ENCODE measurements at places on chromosomes 1 and 21.

- H3K27me3 ChIP-seq = peaks cover 8% of the 10 kb centered on the region
- DNase-seq = no peak
Measured at GRCh38 chr1:111776391-111776790, 20.7 kb downstream of the DDX20 start.

GRCh38 chr1:54353959-54354358 lies 52.2 kb downstream of the SSBP3 start:
- H3K36me3 ChIP-seq = peaks cover 22% of the 10 kb centered on the region
- no peak overlapping the region for H3K27ac ChIP-seq
- H3K4me3 ChIP-seq = no peak overlapping the region
- H3K27me3 ChIP-seq = no peaks in the 10 kb centered on the region
- H3K4me1 ChIP-seq = peaks cover 88% of the 10 kb centered on the region
- no peak for DNase-seq

GRCh38 chr1:203408486-203409481 lies 57.9 kb upstream of the FMOD start:
- no peak overlapping the region for H3K4me3 ChIP-seq
- H3K4me1 ChIP-seq = no peaks in the 10 kb centered on the region
- H3K27me3 ChIP-seq = peaks cover 27% of the 10 kb centered on the region
- no peak for DNase-seq
- H3K27ac ChIP-seq = no peak overlapping the region
- no peaks in the 10 kb centered on the region for H3K36me3 ChIP-seq

- H3K27me3 ChIP-seq = peaks cover 2% of the 10 kb centered on the region
- peaks cover 68% of the 10 kb centered on the region for H3K36me3 ChIP-seq
- peak overlapping the region; percentile 51 for H3K4me3 ChIP-seq
- peaks cover 82% of the 10 kb centered on the region for H3K4me1 ChIP-seq
- peak overlapping the region; percentile 64 for H3K27ac ChIP-seq
- DNase-seq = no peak
Measured at GRCh38 chr1:207333009-207333600, 11.6 kb downstream of the CD55 start.

DNA sequence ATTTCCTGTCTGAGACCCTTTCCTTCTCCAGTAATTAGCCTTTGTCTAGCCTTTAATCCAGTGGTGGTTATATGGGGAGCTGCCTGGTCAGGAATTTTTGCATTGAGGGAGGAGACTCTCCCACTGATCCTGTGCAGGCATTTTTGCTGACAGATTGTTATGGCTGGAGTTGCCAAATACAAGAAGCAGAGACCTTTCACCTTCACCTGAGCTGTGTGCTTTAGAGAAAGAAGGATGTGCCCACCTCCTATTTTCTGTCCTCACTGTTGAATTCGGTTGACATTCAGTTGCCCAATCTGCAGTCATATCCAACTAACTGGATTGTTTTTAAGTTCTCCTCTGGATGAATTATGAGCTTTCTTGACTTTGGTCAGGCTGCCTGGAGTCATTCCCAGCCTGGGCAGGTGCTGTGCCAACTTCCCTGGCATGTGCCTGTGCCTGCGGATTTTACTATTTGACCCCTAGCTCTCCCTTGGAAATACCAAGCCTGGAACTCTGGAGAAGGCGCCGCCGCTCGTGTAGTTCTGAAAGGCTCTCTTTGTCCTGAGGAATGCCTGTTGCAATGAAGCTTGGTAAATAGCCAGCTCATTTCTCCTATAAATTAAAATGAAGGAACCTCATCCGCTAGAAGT lies 143.9 kb downstream of the NOS1AP start:
- DNase-seq = no peak
- H3K4me1 ChIP-seq = no peaks in the 10 kb centered on the region
- H3K4me3 ChIP-seq = no peak overlapping the region
- H3K27me3 ChIP-seq = peaks cover 8% of the 10 kb centered on the region

Measured in activated T-helper 1 cell treated with anti-CD3 and anti-CD28 coated beads, Interleukin-12 subunit alpha, Interleukin-12 subunit beta, Interleukin-2, Interleukin-4 antibody, amounts not matched to agents 30 ng/mL and 10 ng/mL and 1 ng/mL, durations not matched to agents 14 hours and 24 hours and 36 hours (primary cell).